ENCODE measurements at places on chromosomes 16 and 17. TPM values are rescaled to one million over a fixed set of nuclear protein-coding genes. Genes with fewer than 3 reads are reported as not detected.

DNA sequence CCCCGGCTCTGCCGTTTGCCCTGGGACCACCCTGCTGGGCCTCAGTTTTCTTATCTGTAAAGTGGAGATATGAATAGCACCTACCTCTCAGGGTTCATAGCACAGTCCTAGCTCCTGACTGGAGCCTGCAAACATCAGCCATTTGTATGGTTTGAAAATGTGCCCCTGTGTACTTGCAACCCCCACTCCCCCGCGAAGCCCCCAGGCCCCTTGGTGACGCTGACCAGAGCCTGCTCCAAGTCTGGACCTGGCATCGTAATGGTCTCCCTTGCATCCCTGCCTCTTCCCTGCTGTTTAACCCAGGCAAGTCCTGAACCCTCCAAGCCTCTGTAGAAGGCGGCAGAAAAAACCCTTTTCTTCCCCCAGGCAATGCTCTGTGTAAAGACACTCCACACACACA, 128.0 kb downstream of the IRF8 start:
- H3K27ac ChIP-seq = no peak overlapping the region
- DNase-seq = no peak
- no peak overlapping the region for H3K4me3 ChIP-seq

DNA sequence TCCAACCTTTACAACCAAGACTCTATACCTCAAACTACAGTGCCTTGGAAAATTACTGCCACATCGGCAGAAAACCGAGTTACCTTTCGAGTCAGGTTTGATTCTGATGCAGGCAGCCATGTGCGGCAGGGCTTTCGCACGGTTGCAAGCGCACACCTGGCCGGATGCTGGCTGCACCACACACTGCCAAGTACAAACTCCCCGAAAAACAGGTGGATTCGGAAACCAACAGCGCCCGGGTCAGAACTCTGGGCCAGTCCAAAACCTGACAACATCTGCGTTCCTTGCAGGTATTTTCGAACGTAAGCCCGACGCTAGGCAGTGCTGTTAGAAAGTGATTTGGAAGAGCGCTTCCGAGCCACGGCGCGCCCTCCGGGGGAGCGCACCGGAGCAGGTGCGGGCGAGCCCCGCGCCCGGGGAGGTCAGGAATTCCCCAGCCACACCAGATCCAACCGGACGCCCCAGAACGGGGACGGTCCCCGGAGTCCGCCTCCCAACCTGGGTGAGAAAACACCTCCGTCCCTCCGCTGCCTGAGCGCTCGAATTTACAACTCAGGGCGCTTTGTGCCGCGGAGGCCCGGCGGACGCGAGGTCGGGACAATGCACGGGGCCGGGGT, 1.2 kb downstream of the USP7 start:
- peaks cover 56% of the 10 kb centered on the region for H3K4me1 ChIP-seq
- DNase-seq = peak; percentile 57
- H3K27me3 ChIP-seq = no peaks in the 10 kb centered on the region
- no peak overlapping the region for H3K27ac ChIP-seq
- H3K4me3 ChIP-seq = peak overlapping the region; percentile 68

DNA sequence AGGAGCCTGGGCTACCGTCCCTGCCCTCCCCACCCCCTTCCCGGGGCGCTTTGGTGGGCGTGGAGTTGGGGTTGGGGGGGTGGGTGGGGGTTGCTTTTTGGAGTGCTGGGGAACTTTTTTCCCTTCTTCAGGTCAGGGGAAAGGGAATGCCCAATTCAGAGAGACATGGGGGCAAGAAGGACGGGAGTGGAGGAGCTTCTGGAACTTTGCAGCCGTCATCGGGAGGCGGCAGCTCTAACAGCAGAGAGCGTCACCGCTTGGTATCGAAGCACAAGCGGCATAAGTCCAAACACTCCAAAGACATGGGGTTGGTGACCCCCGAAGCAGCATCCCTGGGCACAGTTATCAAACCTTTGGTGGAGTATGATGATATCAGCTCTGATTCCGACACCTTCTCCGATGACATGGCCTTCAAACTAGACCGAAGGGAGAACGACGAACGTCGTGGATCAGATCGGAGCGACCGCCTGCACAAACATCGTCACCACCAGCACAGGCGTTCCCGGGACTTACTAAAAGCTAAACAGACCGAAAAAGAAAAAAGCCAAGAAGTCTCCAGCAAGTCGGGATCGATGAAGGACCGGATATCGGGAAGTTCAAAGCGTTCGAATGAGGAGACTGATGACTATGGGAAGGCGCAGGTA, 762 bp downstream of the CDK12 start:
- peaks cover 4% of the 10 kb centered on the region for H3K36me3 ChIP-seq
- H3K4me3 ChIP-seq = peak overlapping the region; percentile 88
- peak overlapping the region; percentile 95 for H3K27ac ChIP-seq
- DNase-seq = no peak
- no peaks in the 10 kb centered on the region for H3K27me3 ChIP-seq
- peaks cover 39% of the 10 kb centered on the region for H3K4me1 ChIP-seq

The SLC16A6 gene
- 9.5 TPM for total RNA-seq

The TMEM238L gene
- not detected for total RNA-seq

All from CD4-positive, alpha-beta T cell (primary cell).